ENCODE measurements at places on chromosomes 6 and 20.

DNA sequence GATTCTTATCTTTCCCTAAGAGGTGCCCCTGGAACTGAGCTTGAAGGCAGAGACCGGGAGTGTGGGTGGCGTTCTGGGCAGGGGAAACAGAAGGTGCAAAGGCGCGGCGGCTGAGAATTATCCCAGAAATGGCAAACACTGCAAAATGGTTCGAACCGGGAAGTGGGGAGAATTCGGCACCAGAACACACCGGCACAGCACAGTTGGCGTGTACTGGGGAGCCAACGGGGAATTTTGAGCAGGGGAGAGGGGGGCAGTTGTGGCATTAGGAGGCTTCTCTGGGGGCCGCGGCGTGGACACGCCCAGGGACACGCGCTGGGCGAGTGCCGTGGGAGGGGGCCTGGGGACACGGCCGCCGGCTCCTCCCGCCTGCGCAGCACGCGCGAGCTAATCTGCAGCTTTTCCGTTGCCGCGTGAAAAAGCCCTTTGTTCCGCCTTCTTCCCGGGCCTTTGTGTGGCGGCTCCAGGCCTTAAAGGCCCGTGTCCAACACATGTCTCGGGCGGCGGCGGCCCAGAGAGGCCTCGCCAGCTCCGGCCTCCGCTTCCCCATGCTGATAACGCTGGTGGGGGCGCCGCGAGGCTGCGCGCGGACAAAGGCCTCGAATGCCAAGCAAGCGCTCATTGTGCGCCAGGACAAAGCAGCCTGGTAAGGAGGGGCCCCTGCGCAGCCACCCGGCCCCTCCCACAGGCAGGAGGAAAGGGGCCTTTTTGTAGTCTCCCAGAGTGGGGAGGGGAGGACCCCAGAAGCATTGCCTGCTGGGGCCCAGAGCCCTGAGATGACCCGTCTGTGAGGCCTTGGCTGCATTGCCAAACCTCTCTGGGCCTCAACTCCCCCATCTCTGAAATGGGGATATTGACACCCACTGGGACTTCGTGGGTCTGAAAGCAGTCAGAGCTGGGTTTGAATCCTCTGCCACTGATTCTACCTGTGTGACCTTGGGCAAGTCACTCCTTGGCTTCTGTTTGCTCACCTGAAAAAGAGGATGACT lies 82.8 kb downstream of the CD40 start:
- DNase-seq = no peak

DNA sequence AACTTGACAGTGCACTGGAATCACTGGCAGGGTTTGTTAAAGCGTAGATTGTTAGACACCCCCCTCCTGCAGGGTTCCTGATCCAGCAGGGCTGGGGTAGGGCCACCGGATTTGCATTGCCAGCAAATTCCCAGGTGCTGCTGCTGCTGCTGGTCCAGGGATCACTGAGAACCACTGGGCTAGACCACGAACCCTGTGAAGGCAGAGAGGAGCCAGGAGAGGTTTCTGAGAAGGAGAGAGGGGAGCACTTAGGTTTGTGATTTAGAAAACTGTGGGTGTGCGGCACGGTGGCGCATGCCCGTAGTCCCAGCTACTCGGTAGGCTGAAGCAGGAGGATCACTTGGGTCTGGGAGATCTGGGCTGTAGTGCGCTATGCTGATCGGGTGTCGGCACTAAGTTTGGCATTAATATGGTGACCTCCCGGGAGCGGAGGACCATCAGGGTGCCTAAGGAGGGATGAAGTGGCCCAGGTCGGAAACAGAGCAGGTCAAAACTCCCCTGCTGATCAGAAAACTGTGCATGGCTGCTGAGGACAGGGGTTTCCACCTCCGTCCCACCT lies 53.6 kb upstream of the FAM83D start:
- no peak for DNase-seq

DNA sequence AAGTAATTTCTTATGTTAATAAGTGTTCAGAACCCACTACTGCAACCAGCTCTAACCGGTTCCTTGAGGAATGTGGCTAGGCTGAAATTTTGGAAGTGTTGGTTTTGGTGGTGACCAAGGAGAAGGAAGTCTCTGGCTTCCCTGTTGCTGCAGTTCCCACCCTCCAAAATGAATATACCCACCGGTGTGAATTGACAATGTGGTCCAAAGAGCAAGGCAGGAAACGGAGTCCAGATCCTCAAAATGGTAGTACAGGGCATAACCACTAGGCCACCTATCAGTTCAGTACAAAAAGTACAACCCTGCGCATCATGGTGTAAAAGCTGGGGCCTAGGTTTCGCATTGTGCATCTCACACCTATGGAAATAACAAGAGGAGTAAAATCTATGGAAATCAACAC lies 2.8 kb downstream of the ADNP start:
- no peak for DNase-seq

GRCh38 chr20:40427026-40427425 lies 262.0 kb downstream of the MAFB start:
- DNase-seq = no peak

GRCh38 chr6:170272341-170273065 lies 18.4 kb downstream of the DLL1 start:
- DNase-seq = no peak

- DNase-seq = no peak
Measured at GRCh38 chr20:58452667-58453255, 62.4 kb downstream of the APCDD1L start.

DNA sequence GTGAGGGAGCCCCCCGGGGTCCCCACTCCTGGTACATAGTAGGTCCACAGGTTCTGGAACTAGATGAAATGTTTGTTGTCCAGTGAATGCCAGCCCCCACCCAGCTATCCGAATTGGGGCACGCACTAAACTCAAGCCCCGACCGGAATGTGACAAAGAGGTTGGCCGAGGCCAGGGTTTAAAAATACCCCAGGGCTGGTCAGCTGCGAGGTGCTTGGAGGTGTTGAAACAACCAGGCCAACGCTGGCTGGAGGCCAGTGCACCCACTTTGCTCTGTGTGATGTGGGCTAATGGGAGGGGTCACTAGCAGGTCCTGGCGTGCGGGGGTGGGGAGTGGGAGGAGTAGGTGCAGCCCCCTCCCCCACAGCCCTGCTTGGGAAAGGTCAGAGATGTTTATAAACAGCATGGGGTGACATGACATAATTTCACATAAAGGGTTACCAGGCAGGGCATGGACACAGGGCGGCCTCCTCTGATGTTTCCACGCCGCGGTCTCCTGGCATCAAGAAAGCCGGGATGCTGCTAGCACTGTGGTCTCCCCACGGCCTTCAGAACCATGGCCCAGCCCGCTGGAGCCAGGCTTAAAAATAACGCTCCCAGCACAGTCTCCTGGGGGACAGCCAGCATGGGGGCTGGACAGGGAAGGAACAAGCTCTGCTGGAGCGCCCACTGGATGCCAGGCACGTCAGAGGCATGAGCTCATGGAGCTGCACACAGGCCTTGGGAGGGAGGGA lies 111.2 kb upstream of the PTPN1 start:
- no peak for DNase-seq

DNA sequence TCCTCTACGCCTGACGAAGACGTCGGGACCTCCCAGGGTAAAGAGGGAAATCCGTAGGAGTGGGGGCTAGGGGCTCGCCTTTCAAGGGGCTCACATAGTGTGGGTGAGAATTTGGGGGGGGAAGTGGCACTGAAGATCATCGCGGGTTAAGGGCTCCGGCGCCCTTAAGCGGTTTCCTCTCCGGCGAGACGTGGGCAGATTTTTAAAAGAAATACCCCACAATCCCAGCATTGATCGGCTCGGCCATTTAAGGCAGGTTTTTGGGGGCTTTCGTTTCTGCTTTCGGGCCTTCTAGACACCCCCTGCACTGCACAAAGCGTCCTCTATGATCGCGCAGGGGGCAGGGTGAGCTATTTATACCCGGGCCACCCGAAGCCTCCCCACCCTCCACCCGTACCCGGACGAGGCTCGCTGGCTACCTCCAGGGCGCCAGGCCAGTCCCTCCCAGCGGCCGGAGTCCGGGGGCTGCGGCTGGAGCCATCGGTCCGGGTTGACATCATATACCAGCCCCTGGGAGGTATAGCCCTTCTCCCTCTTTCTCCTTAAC lies 1.2 kb downstream of the NKX2-2 start:
- DNase-seq = no peak

- no peak for DNase-seq
Measured at GRCh38 chr6:125307150-125307838, 5.5 kb upstream of the HDDC2 start.

Data from stimulated activated CD4-positive, alpha-beta T cell treated with anti-CD3 and anti-CD28 coated beads, Interleukin-1b, Interleukin-23, amount 100 ng/mL, for 48 hours (primary cell).